Hindlimb muscle (tissue), 1 donor: ENCODE measurements at places on chromosomes 2 and 18. TPM values are rescaled to one million over a fixed set of nuclear protein-coding genes. Genes with fewer than 3 reads are reported as not detected.

The B4GALT6 gene
- polyA plus RNA-seq: 11.6 TPM

The RNF152 gene
- 5.5 TPM for polyA plus RNA-seq

The ATP6V1B1 gene
- polyA plus RNA-seq: 1.3 TPM

The NFE2L2 gene
- polyA plus RNA-seq: 50.7 TPM

The DSG2 gene
- 3.8 TPM for polyA plus RNA-seq

DNA sequence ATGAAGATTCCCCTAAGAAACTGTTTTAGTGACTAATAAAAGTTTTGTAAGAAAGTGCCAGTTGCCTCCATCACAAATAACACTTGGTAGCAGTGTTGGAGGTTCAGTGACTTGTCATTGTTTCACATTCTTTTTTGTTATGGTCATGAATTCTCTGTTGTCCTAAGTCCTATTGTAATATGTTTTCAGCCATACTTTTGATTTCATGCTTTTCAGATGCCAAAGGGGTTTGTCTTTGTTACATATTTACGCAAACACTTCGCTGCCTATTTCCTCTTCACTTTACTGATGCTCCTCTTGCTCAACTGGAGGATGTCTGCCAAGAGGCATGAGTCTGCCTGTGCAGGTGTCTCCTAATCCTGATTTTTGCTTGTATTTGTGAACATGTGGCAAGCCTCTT lies 66.6 kb downstream of the PHLPP1 start:
- no peak for DNase-seq

- DNase-seq: peak; percentile 26
Observed at GRCh38 chr2:173555833-173556232, 201.2 kb downstream of the CDCA7 start.

GRCh38 chr2:8646731-8647461 lies 35.0 kb upstream of the ID2 start:
- DNase-seq: no peak

GRCh38 chr18:30889519-30890301 lies 152.8 kb downstream of the DSC3 start:
- peak; percentile 16 for DNase-seq

- no peak for DNase-seq
Observed at GRCh38 chr2:24886691-24887304, 33.2 kb downstream of the ADCY3 start.

GRCh38 chr2:149044500-149044899 lies 6.0 kb downstream of the LYPD6B start:
- no peak for DNase-seq

DNA sequence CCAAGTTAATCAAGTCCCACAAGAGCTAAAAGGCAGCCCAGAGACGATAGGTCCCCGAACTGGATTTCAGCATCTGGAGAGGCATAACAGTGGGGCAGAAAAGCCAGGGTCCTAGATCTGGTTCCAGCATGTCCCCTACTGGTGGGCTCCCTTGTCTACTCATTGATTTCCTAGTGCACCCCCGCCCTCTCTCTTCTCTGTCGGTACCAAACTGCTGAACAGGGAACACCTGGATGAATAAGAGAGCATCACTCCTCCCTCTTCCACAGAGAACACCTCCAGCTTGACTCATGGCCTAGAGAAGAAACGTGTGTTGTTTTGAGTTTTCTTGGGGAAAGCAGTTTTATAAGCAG lies 101.3 kb downstream of the FOXI3 start:
- DNase-seq: no peak

- DNase-seq: no peak
Observed at GRCh38 chr2:15084826-15085489, 452.4 kb downstream of the LRATD1 start.

- no peak for DNase-seq
Observed at GRCh38 chr18:45658756-45659155, 43.5 kb downstream of the SLC14A2 start.

- no peak for DNase-seq
Observed at GRCh38 chr18:74438091-74438490, 19.0 kb downstream of the DIPK1C start.

- DNase-seq: no peak
Observed at GRCh38 chr2:176167398-176167797, 10.3 kb downstream of the HOXD3 start.

DNA sequence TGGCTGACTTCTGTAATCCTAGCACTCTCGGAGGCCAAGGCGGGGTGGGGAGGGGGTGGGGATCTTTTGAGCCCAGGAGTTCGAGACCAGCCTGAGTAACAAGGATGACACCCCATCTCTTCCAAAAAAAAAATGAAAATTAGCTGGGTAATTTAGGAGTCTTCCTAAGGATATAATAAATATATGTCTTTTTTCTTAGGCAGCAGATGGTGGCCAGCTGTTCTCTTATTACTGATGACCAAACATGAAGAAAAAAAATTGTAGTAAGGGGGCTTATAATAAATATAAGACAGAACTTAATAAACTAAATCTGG lies 4.2 kb upstream of the IMPA2 start:
- no peak for DNase-seq

GRCh38 chr2:11077411-11077810 lies 77.9 kb upstream of the SLC66A3 start:
- DNase-seq: no peak
